ENCODE measurements at places on chromosomes 13 and 19.

DNA sequence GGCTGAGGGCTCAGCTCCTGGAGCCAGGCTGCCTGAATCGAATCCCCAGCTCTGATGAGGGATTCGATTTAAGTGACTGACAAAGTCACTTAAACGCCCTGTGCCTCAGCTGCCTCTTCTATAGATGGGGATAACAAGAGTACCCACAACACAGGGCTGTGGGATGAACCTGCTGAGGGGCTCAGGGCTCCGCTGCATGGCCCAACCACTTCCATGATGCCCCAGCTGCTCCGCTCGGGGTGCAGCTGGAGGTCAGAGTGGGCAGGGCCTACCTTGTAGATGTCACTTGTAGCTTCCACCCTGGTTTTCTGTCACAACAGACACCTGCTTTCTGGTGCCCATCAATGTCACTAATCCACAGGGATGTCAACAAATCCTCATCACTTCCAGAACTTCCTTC, 39.2 kb downstream of the STK24 start:
- no peak for DNase-seq

- no peak for DNase-seq
These were observed 148.0 kb upstream of the PCDH20 start for GRCh38 chr13:61563645-61564044.

GRCh38 chr19:30029721-30030510, 87.9 kb downstream of the URI1 start:
- no peak for DNase-seq

GRCh38 chr19:41324921-41325639, 15.1 kb downstream of the CCDC97 start:
- no peak for DNase-seq

- DNase-seq, result no peak
These were observed 62.0 kb downstream of the GPALPP1 start for GRCh38 chr13:45051315-45051714.

- no peak for DNase-seq
These were observed 521 bp upstream of the NUP58 start for GRCh38 chr13:25300861-25301346.

GRCh38 chr13:108508263-108508662, 121.1 kb upstream of the MYO16 start:
- DNase-seq, result no peak

GRCh38 chr13:19681517-19681916, 48.1 kb downstream of the MPHOSPH8 start:
- no peak for DNase-seq

- DNase-seq, result no peak
These were observed 2144.2 kb downstream of the PCDH9 start for GRCh38 chr13:65085977-65086376.

- DNase-seq, result no peak
These were observed 58.4 kb downstream of the UNC13A start for GRCh38 chr19:17629760-17630159.

DNA sequence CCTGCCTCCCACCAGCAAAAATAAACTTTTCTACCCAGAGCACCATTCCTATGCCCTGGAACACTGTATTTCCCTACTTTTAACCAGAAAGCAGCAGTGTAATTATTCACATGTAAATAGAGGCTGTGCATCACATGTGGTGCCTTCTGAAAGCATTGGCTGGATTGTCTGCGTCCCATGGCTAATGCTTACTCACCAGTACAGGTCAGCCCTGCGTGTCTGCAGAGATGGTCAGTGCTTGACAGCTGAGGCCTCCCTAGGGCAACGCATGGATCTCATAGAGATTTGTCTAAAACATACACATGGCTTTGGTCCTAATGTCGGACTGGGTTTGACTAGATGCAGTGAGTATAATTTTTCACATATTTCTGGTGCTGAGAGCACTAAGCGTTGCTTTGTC, 64.2 kb downstream of the DPY19L3 start:
- DNase-seq, result no peak

GRCh38 chr13:102395174-102395573, 6.7 kb downstream of the FGF14 start:
- no peak for DNase-seq

GRCh38 chr19:12834566-12834943, at the start of gene RTBDN:
Gene RTBDN (minus strand): TSS chr19:12834579. CDS start chr19:12829979, 4,600 bp downstream.
- no peak for DNase-seq

DNA sequence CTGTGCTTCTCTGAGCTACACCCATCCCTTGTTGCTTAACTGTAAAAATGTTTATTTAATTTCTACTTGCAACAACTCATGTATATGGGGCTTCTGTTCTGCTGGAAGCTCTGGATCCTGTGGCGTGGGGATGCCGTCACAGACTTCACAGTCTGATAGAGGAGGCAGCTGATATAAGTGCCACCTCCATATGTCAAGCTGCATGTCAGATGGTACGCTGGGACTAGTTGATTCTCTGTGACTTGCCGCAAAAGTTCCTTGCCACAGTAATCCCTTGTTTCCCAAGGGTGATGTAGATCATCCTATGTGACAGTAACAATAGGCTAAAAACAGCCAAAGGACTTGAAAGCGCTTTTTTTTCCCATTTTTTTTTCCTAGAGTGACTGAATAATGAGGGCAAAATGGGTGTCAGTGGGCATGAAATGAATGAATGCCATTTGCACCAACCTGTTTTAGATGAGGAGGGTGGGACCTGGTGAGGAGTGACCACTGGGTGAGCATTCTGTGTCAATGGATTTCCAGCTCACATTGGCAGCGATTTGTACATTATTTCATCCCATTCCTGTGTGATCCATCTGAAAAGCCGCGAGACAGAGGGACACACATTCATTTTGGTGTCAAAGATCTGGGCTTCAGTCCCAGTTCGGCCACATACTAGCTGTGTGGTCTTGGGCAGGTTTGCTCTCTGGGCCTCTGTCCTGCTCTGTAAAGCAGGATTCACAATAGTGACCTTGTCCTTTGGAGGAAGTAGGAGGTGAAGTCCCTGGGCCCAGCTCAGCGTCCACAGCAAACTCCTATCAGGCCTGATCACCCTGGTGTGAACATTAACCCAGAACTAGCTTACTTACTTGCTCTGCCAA, 88.9 kb upstream of the RNF113B start:
- DNase-seq, result no peak

DNA sequence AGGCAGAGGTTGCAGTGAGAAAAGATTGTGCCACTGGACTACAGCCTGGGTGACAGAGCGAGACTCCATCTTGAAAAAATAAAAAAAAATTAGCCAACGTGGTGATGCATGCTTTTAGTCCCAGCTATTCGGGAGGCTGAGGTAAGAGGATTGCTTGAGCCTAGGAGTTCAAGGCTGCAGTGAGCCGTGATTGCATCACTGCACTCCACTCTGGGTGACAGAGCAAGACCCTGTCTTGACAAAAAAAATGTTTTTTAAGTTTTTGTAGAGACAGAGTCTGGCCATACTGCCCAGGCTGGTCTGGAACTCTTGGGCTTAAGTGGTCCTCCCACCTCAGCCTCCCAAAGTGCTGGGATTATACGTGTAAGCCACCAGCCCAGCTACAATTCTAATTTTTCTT, 22.4 kb upstream of the LSM14A start:
- no peak for DNase-seq

GRCh38 chr13:53241891-53242348, 213.3 kb downstream of the OLFM4 start:
- DNase-seq, result no peak

DNA sequence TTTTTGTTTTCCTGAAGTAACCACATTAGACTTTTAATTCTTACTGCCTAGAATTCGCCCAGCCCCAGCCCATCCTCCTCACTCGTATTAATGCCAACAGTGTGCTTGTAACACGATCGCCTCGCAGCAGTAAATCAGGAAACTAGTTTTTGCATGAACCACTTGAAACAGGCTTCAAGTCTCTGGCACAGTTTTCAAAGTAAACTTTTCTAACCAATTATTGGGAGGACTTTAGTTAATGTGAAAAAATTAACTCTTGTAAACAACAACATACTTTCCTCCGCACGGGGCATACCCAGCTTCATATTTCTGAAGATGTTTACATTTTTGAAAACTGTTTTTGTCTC, 39.2 kb downstream of the TNFRSF19 start:
- no peak for DNase-seq

DNA sequence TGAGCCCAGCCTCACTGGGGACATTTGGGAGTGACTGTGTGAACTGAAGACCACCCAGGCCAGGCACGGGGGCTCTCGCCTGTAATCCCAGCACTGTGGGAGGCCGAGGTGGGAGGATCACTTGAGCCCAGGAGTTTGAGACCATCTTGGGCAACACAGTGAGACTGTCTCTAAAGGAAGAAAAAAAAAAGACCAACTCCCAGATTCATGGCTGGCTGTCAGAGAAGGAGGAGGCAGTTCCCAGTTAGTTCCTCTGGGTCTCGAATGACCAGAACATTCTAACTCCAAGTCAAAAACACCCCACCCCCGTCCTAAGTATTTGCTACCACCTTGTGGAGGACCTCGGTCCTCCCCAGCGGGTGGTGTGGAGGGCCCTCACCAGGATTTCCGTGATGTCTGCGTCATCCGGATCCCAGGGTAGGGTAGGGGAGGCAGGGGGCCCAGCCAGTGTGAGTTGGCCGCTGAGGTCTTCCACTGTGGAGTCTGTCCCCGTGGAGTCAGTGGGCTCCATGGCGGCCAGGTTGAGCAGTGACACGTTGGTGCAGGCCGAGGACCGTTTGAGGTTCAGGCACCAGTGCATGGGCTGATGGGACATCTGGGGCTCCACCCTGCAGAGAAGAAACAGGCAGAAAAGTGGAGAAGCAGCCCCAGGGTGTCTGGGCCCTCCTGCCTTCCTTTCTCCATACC, 1.3 kb downstream of the TSKS start:
- DNase-seq, result no peak

DNA sequence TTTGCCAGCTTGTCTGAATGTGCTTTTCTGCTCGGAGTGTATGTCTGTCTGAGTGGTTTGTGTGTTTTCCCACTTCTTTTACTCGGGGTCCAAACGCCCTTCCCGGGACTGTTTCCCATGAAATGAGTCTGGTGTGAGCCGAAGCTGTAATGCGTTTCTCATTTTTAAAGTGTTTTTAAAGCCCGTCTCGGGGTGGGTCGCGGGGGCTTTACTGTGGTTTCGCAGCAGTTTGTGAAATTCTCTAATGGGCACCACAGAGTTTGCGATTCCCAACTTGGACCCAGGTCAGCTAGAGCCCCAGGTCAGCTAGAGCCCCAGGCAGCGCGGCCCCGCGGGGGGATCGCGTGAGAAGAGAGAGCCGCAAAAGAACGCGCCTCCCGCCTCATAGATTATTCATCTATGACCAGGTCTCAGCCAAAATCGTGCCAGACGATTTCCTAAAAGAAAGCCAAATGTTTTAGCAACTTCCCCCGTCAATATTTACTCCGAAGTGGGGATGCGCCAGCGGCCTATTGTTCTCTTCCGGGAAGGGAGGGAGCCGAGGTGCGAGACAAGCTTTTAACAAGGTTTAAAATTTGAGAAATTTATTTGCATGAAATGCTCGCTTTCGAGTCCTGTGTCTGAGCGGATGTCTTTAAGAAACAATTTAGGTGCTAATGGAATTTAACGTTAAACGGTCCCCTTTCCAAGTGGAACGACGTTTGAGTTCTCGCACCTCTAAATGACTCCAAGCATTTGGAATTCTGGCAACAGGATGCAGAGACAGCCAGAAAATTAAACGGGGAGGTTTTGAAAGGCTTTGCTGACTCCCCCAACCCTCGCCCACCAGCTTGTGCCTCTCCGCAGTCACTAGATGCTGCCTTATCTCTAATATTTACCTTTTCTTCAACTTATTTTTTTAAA, 2.2 kb downstream of the ZIC2 start:
- no peak for DNase-seq

- DNase-seq, result no peak
These were observed 6.6 kb upstream of the DHDH start for GRCh38 chr19:48926909-48927308.

- no peak for DNase-seq
These were observed 12.1 kb downstream of the LMTK3 start for GRCh38 chr19:48499316-48500090.

GRCh38 chr19:55633861-55634260, 6.9 kb upstream of the ZNF580 start:
- no peak for DNase-seq

GRCh38 chr13:44437356-44438233, 64.0 kb downstream of the SERP2 start:
- DNase-seq, result no peak

- DNase-seq, result no peak
These were observed 537.6 kb downstream of the KLF5 start for GRCh38 chr13:73596382-73596781.

DNA sequence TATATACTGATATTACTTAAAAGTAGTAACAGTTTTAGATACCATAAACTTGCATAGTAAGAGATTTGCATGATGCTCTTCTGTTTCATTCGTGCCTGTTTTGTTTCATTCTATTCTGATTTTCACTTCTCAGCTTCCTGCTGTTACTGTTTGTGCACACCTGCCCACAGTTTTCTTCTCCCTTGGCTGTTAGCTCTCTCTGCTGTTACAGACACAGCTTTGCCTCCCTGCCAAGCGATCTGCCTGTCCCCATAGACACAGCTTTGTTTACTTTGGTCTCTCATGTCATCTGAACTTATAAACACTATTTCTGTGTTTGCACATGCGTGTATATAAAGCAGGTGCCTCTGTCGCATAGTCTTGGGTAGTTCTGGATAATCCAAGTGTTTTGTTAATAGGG, 21.4 kb upstream of the UPF3A start:
- DNase-seq, result no peak

- DNase-seq, result no peak
These were observed 7.3 kb downstream of the SIGLEC9 start for GRCh38 chr19:51131780-51132680.

DNA sequence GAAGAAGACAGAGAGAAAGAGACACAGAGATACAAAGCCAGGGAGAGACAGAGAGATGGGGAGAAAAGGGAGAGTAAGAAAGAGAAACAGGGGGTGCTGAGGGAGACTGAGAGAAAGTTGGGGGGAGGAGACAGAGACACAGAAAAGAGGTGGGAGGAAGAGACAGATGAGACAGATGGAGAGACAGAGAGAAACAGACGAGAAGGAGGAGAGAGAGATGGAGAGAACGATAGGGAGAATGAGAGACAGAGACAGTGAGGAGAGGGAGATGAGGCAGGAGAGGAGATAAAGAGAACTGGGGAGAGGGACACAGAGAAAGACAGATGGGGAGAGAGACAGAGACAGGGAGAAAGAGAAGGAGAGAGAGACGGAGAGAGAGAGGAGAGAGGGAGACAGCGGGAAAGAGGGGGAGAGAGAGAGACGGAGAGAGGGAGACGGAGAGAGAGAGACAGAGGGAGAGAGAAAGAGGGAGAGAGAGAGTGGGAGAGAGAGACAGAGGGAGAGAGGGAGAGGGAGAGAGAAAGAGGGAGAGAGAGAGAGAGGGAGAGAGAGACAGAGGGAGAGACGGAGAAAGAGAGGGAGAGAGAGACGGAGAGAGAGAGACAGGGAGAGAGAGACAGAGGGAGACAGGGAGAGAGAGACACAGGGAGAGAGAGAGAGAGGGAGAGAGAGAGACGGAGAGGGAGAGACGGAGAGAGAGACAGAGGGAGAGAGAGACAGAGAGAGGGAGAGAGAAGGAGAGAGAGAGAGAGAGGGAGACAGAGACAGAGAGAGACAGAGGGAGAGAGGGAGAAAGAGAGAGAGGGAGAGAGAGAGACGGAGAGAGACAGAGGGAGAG, 12.6 kb downstream of the JOSD2 start:
- no peak for DNase-seq

Data from esophagus squamous epithelium (tissue), 5 donors.